ENCODE measurements at places on chromosomes 5 and 9.

DNA sequence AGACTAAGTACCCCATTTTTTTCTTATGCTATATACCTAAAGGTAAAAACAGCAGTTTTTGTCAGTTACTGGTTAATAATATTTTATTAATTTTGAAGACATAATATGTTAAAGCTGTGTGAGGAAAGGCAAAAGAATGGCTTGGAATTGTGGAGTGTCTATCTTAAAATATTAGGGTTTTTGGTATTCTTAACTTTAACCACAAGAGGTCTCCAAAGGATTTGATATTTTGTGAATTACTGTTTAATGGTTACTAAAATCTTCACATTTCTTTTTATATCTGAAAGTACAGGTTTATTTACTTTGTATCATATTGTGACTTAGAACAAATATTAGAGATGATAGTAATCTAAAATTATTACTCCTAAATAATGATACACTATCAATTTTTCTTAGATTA, 32.0 kb upstream of the DHFR start:
- DNase-seq = peak; percentile 30

DNA sequence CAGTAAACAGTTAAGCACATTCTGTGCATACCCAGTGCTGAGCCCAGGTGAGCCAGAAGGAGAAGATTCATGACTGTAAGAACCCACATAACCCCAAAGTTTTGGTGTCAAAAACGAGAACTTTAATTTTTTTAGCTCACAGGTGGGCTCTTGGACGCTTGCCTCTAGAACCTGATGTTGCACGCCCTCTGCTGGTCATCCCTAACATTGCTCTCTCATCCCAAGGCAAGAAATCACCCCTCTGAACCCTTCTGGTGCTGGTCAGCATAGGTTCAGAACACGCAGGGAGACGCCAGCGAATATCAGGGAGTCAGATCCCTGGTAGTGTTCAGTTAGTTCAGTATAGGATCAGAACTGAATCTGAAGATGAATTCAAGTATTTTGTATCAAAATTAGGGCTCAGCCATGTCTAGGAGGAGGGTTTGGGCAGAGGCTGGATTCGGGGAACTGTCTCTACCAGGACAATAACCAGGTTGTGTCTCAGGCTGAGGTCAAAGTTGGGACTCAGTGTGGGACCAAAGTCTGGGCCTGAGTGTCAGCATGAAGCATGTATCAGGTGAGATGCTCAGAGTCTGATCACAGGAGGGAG, 4.1 kb upstream of the DNAJB5 start:
- DNase-seq = peak; percentile 43

DNA sequence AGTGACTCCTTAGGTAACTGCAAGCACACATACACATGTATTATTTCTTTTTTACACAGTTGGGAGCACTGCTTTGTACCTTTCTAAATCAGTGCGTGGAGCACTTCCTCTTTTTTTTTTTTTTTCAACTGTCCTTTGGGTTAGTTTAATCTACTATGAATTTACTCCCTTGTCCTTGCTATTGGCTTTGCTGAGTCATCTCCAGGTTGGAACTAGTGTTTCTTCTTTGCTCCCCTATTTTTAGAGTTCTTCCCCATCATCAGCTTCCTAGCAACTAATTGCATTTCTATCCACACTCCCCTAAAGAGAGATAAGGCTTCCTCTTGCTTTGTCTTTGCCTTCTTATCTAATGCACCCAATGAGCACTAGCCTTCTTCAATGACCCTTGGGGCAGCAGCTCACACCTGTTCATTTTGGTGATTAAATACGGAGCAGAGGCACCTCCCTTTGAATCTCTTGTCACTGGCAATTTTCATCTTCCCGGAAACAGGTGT, 24.3 kb downstream of the S100Z start:
- no peak for DNase-seq

DNA sequence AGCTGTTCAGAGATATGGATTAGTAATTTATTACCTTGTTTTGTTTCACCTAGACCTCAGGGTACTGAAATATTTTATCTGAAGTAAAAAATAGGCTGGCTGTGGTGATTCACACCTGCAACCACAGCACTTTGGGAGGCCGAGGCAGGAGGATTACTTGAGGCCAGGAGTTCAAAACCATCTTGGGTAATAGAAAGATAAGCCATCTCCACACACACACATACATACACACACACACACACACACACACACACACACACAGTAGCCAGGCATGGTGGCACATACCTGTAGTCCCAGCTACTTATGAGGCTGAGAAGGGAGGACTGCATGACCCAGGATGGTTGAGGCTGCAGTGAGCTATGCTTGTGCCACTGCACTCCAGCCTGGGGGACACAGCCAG, 3.7 kb downstream of the ANXA2R start:
- DNase-seq = no peak

All from immature natural killer cell (primary cell).